ENCODE measurements at places on chromosomes 2 and 18. TPM values are rescaled to one million over a fixed set of nuclear protein-coding genes. Genes with fewer than 3 reads are reported as not detected.

DNA sequence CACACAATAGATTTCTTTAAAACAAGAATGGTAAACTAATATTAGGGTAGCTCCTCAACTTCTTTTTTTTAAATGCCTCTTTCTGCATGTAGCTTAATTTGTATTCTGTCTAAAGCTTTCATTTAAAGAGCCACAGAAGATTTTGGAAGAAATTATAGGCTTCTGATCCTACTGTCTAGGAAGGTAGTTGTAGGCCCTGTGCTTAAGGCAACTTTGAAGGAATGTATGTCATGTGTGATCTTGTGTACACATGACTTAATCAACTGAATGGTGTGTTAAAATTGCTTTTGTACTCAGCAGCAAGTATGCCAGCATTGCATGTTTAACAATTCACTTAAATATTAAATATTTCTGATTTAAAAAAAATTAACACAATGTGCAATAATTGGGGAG lies 51.5 kb upstream of the LYPD6 start:
- no peak overlapping the region for H3K4me3 ChIP-seq
- DNase-seq: no peak
- H3K27me3 ChIP-seq: no peaks in the 10 kb centered on the region
- no peaks in the 10 kb centered on the region for H3K36me3 ChIP-seq
- no peak overlapping the region for H3K27ac ChIP-seq
- no peaks in the 10 kb centered on the region for H3K4me1 ChIP-seq

DNA sequence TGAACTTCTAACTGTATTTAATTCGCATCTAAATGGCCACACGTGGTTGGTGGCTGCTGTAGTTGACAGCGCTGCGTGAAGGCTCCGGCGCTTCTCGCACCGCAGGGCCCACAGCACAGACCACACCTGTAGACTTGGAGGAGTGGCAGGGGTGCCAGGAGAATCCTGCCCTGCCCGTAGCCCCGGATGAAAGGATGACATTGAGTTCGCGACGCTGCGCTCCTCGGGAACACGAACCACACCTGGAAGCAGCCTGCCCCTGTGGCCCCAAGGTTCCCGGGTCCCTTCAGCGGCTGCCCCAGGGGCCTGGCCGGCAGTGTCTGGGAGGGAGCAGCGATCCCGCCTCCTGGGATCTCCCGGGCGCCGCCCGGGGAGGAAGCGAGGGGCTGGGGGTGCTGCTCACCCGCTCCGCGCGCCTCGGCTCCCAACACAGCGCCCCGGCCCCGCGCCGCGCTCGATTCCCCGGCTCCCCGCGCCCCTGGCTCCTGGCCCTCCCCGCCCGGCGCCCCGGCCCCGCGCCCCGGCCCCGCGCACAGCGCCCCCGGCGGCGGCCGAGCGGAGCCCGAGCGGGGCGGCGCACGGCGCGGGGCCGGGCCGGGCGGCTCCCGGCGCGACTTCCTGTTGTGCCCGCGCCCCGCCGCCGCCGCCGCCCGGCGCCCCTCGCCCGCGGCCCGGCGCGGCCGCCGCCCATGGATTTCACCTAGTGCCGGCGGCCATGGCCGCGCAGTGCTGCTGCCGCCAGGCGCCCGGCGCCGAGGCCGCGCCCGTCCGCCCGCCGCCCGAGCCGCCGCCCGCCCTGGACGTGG lies at the start of gene RNPEPL1:
RNPEPL1 (plus strand) TSS at position 613 of the 806 bp plus-strand sequence; CDS start at position 716, 103 bp downstream.
- DNase-seq: peak; percentile 59
- peak within 1 kb of the TSS; percentile 93 for H3K27ac ChIP-seq
- no peaks in the 10 kb centered on the region for H3K27me3 ChIP-seq
- no peaks in the 10 kb centered on the region for H3K36me3 ChIP-seq
- H3K4me3 ChIP-seq: peak within 1 kb of the TSS; percentile 14

GRCh38 chr2:16224298-16225045 lies 284.1 kb downstream of the MYCN start:
- H3K27me3 ChIP-seq: no peaks in the 10 kb centered on the region
- no peak overlapping the region for H3K27ac ChIP-seq
- DNase-seq: no peak
- H3K4me1 ChIP-seq: peaks cover 6% of the 10 kb centered on the region

GRCh38 chr18:76345901-76346300 lies 149.1 kb downstream of the ZNF516 start:
- no peaks in the 10 kb centered on the region for H3K27me3 ChIP-seq
- no peak for DNase-seq
- H3K36me3 ChIP-seq: no peaks in the 10 kb centered on the region
- H3K27ac ChIP-seq: no peak overlapping the region
- no peak overlapping the region for H3K4me3 ChIP-seq

DNA sequence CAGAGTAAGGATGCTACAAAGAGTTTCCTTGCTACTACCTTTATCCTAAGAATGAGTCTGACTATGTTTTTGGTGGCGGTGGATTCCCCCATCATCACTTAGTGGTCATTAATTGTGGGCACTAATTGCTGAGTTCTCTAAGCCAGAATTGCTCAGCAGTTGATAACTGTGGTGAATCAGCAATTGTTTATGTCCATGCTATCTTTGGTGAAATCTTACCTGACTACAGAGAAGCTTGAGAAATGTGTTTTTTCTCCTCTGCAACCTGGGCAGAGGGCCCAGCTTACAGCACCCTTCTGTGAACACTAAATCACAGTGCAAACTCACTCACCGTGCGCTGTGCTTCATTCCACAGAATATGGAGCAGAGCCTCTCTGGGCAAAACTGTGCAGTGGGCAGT lies 683.6 kb downstream of the CNTNAP5 start:
- H3K27me3 ChIP-seq: no peaks in the 10 kb centered on the region
- no peak for DNase-seq
- no peaks in the 10 kb centered on the region for H3K4me1 ChIP-seq
- H3K36me3 ChIP-seq: no peaks in the 10 kb centered on the region

DNA sequence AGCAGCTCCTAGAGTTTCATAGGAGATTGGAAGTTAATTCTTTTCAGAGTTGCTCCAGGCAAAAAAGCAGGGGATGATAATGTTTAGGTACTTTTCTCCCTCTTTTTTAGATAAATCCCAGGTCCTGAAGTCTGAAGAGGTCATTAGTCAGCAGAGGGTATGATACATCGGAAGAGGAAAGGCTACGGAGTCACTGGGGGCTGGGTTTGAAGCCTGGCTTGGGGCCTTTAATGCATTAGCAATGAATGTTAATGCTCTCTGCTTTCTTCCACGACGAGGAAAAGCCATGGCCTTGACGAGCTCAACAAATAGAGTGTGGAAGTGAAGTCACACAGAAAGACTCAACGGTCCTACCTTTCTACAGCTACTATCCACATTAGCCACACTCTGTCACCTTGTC lies 235.1 kb downstream of the NCKAP5 start:
- H3K4me3 ChIP-seq: no peak overlapping the region
- peaks cover 3% of the 10 kb centered on the region for H3K4me1 ChIP-seq
- H3K27ac ChIP-seq: no peak overlapping the region
- no peak for DNase-seq

GRCh38 chr2:222774941-222775340 lies 85.9 kb upstream of the ACSL3 start:
- no peaks in the 10 kb centered on the region for H3K27me3 ChIP-seq
- no peak for DNase-seq
- H3K36me3 ChIP-seq: no peaks in the 10 kb centered on the region
- H3K27ac ChIP-seq: no peak overlapping the region

- H3K27me3 ChIP-seq: no peaks in the 10 kb centered on the region
- H3K4me3 ChIP-seq: peak overlapping the region; percentile 100
- H3K27ac ChIP-seq: peak overlapping the region; percentile 57
- H3K36me3 ChIP-seq: no peaks in the 10 kb centered on the region
- peaks cover 11% of the 10 kb centered on the region for H3K4me1 ChIP-seq
- peak; percentile 69 for DNase-seq
Measured at GRCh38 chr2:36965751-36966369, 476 bp downstream of the STRN start.

Gene ADCYAP1
- total RNA-seq: 0.13 TPM

Gene CYP27C1
- not detected for total RNA-seq

Gene ST8SIA5
- 0.04 TPM for total RNA-seq
